NCI-H226 (cell line): ENCODE measurements at places on chromosomes 1 and 21.

GRCh38 chr1:86822459-86822858, 91.5 kb downstream of the SELENOF start:
- no peak for DNase-seq

DNA sequence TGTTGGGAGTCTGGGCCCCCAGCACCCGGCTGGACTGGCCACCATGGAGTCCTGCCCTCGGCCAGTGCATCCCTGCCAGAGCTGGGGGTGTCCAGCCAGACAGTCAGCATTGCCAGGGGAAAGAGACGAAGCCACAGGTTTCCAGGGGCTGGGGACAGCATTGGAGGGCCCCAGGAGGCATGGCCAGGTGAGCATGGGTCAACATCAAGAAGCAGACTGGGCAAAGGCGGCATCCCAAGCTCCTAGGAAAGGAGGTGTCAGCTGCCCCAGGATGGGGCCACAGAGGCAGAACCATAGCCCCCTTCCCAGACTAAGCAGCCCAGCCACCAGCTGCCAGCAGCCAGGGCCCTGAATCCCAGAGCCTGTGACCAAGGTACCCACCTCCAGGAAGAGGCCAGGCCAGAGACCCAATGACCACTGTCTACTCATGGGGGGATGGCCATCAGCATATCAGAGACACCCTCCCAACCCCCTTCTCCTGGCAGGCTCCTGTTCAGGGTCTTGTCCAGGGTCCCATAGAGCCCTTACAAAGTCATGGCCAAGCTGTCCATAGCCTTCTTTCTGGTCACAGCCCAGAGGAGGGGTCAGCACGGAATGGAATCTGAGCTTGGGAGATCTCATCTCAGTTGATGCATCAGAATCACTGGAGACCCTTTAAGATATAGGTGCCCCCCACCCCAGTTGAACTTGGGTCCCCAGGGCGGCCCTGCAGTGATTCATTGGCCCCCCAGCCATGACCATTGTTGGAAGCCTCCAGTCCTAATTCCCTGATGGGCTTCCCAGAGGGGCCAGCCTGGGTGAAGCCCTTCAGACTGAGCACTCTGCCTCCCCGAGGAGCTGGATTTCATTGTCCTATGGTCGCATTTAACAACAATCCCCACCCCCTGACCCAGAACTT, 32.5 kb downstream of the WNT3A start:
- no peak for DNase-seq

DNA sequence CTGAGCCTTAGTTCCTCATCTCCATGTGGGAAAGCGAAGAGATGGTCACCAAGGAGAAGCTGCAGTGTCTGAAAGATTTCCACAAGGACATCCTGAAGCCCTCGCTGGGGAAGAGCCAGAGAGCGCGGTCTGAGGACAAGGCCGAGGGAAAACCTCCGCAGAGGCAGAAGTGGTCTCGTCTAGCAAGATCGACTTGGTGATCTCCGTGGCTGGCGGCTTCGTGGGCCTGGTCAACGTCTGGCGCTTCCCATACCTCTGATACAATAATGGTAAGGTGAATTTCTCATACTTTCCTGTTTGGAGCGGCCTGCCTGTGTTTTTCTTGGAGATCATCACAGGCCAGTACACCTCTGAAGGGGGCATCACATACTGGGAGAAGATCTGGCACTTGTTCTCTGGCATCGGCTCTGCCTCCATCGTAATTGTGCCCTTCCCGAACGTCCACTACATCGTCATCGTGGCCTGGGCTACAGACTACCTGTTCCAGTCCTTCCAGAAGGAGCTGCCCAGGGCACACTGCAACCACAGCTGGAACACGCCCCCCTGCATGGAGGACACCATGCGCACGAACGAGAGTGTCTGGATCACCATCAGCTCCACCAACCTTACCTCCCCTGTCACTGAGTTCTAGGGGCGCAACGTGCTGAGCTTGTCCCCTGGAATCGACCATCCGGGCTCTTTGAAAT, 841.1 kb upstream of the TMPRSS15 start:
- DNase-seq = no peak

DNA sequence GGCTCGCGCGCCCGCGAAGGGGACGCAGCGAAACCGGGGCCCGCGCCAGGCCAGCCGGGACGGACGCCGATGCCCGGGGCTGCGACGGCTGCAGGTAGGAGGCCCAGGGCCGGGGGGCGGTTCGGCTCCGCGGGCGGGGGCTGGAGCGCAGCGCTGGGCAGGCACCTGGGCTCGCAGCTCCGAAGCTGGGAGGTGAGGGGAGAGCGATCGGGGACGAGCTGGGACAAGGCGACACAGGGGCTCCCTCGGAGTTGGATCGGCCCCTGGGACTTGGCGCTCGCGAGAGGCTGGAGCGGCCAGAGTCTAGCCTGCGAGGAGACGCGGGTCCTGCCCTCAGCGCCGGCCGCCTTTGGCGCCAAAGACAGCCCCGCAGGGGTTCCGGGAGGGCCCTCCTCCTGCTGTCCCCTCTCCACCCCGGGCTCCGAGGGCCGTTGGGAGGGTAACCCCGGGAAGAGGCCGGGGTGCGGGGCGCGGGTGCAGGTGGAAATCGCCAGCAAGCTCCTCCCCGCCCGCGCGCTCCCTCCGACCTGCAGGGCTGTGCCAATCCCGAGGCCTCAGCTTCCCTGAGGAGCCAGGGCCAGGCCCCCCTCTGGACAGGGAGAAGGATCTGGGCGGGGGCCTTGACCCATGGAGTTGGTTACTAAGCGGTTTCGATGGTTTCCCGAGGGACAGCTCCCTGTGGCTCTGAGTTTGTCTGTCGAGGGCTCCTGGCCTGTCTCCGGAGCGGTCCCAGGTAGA, 401 bp downstream of the TP73 start:
- DNase-seq = no peak

- DNase-seq = no peak
These were observed 38.7 kb downstream of the MIA3 start for GRCh38 chr1:222656391-222657155.

DNA sequence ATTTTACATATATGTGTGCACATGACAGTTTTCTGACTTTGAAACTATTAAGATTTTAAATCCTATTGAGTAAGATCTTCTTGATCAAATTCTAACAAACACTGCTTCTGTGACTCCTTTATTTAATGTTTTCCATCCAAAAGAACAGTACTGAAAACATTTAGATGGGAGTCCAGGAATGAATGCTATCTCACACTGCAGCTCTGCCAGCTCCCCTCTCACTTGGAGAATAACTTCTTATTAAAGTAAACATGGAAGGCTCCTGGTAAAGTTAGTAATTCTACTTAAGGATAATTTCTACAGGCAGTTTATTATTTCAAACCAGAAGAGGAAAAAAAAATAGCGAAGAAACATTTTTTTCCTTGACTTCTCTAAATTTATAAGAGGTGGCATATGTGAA, 349.1 kb downstream of the DPYD start:
- no peak for DNase-seq

GRCh38 chr1:161914595-161914994, 109.1 kb downstream of the OLFML2B start:
- no peak for DNase-seq

DNA sequence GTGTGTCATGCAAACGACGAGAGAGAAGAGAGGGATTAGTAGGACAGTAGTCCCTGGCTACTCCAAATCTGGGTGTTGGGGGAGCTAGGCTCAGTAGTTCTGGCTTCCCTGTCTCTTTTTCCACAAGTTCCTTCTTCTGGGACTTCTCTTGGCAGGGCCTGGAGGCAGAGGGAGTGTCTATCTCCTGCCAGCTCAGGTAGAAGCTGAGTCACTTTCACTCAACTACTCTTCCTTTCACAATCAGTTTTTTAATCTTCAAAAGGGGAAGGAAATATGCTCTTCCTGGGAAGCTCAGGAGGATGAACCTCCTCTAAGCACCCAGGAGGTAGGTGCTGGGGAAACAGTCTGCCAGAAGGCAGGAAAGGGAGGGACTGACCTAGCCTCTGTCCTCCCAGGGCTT, 35.2 kb upstream of the MAGOH start:
- no peak for DNase-seq

DNA sequence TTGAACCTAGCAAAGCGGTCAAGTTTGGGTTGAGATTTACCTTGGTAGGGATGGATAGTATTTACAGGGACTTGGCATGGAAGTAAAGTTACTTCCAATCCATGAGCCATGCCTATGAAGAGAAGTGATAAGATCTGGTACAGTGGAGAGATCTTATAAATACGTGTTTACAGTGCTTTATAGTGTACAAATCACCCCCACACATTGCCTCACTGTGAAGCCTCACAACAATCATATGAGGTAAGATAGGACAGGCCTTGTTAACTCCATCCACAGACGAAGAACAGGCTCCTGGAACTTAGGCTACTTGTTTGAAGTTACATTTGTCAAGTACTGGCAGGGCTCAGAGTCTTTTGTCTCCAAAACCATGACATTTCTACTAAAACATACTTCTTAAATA, 159.8 kb downstream of the PLPPR4 start:
- no peak for DNase-seq

DNA sequence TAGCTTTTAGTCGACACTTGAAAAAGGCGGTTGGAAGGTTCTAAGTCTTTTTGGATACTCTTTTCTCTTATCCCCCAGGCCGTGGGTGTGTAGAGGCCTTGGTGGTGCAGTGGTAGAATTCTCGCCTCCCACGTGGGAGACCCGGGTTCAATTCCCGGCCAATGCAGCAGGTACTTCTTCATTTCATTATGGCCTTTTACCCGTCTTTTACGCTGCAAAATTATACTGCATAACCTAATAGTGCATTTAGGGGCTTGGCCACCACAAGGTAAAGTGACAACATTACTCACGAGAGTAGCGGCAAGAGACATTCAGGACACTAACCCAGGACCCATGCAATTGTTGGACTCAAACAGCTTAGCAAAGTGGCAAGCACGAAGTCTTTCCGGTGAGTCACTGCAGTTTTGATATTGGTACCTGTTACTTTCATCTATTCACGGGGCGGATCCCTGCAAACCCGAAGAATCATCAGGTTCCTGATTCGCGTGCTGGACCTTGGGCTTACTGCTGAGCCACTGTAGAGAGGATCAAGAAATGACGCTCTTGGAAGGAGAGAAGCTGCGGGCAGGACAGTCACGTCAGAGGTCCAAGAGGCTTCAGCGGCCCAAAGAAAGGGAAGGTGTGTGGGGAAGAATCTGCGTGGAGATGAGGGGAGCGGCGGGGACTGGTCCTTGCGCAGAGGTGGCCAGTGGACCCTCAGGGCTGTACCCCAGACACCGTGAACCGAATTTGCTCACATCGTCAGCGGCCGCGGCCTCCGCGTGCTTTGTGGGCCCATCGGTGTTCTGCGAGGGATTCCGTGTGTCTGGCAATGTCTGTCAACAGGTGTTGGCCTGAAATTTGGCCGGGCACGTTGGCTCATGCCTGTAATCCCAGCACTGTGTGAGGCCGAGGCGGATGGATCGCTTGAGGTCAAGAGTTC, 12.9 kb upstream of the RNU1-4 start:
- DNase-seq = peak; percentile 50

GRCh38 chr21:38266732-38267131, 9.9 kb downstream of the KCNJ15 start:
- DNase-seq = peak; percentile 52

DNA sequence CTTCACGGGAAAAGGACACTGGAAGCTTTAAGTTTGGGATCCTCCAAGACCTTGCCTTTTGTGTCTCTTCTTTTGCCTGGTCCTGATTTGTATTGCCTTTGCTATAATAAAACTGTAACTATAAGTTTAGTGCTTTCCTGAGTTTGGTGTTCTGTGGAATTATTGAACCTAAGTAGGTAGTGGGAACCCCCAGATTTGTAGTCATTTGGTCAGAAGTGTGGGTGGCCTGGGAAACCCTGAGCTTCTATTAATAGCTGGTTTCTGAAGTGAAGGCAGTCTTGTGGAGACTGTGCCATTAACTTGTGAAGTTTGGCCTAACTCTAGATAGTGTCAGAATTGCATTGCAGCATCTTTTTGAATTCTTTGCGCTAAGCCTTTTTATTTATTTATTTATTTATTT, 6.8 kb upstream of the MYCL start:
- no peak for DNase-seq
